ENCODE measurements at places on chromosomes 2 and 18.

- DNase-seq = no peak
Observed at GRCh38 chr2:675051-675450, 2.2 kb downstream of the TMEM18 start.

DNA sequence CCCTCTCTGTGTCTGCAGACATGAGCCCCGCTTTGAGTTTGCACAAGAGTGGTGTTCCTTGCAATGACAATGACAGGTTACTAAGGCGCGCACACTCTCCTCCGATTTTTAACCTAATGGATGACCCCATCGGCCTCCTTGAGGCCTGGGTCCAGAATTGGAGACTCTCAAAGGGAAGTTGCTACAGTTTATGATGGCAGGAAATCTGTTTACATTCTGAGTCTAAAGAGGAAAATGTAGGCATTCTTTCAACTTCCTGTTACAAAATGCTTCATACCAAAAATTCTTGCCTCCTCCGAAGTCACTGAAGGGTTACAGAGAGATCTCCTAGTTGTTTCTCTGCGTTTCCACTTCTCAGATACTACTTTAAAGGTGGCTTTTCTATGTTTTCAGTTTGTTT, 225.3 kb upstream of the AGAP1 start:
- DNase-seq = no peak

GRCh38 chr2:170307555-170308351, 129.8 kb downstream of the MYO3B start:
- no peak for DNase-seq

DNA sequence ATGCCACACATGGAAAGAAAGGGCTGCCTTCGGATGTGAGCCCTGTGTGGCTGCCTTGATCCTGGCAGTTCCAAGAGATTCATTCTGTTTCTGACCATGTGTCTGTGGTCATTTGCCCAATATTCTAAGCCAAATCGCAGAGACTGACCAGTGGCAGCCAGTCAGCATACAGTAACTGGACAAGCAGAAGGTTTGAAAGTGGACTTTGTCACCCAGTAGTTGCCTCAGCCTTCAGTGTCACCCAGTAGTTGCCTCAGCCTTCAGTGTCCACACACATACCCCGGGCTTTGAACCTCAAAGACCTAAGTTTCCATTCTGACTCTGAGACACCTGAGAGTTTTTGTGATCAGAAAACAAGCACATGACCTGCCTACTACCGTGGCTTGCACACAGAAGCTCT, 5.0 kb downstream of the RFX8 start:
- no peak for DNase-seq

GRCh38 chr2:30421604-30422443, 25.2 kb upstream of the LCLAT1 start:
- peak; percentile 11 for DNase-seq

DNA sequence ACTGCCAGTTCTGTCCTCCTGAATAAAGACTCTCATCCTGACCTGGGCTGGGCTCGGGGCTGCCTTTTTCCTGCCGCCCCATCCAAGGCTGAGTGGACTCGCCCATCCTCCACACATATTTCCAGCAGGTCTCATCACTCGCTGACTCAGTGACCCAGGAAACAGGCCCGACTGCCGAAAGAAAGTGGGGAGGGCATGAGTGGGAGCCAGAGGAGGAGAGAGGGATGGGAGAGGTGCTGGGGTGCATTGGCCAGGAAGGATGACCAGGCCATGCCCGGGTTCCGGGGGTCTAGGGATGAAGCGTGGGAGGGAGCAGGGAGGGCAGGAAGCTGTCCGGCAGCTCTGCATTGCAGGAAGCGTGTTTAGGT, 66.7 kb downstream of the TWIST2 start:
- no peak for DNase-seq

- DNase-seq = no peak
Observed at GRCh38 chr2:80527119-80527518, 222.6 kb upstream of the LRRTM1 start.

DNA sequence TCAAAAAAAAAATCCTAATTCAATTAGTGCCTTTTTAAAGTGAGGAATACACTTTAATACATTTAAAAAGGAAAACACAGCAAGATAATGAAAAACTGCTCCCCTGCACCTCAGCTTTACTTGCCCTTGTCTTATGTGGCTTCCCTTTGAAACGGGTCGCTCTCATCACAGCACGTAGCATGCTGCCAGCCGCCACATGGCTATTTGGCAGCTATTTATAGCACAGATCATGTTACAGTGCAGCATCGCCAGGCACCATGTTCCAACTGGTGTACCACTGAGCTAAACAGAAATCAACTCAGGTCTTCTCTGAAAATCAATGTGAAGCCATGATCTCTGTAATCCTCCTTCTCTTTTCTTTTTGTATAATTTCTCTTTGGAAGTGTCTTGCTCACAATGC, 65.1 kb downstream of the TMEM182 start:
- no peak for DNase-seq

DNA sequence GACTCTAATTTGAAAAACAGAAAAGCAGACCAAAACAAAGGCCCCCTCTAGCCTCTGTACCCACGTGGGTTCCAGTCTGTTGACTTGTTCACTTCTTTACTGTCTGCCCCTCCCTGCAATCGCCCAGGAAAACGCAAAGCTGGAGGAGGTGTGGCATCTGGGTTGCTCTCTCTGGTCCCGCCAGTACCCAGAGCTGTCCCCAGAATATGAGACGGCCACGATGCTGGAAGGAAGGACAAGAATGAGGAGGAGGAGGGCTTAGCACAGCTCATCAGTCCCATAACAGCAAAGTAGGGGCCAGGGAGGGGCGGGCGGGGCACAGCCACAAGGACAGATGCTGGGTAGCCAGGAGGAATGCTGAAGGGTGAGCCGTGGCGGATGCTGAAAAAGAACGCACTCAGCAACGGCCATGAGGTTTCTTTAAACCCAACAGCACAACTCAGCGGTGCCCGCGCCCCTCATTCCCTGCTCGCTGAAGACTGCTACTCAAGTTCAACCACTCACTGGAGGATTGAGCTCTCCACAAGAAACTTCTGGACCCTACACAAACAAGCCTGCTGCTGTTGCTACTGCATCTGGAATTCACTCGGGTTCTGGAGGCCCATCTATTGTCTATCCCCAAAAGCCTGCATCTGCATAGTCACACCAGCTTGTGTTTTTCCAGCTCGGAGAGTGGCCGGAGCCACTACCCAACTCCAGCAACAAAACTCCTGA, 187.7 kb downstream of the HDAC4 start:
- no peak for DNase-seq

GRCh38 chr2:200042944-200043343, 87.6 kb downstream of the MAIP1 start:
- DNase-seq = no peak

GRCh38 chr18:48486754-48487153, 52.1 kb upstream of the CTIF start:
- DNase-seq = no peak

GRCh38 chr2:218074031-218074430, 5.0 kb downstream of the RUFY4 start:
- DNase-seq = no peak

GRCh38 chr2:76314271-76315020, 603.7 kb upstream of the GCFC2 start:
- no peak for DNase-seq

GRCh38 chr2:102304268-102304667, 7.1 kb upstream of the IL1RL1 start:
- no peak for DNase-seq

DNA sequence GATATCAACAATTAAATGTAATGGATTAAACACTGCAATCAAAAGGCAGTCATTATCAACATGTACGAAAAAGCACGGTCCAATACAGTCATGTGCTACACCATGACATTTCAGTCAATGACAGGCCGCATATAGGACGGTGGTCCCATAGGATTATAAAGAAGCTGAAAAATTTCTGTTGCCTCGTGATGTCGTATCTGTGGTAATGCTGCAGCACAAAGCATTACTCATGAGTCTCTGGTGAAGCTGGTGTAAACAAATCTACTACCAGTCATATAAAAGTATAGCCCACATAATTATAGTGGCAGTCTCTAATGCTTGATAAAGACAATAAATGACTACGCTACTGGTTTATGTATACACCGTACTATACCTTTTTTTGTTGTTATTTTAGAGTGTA, 58.4 kb downstream of the RABL2A start:
- DNase-seq = no peak

GRCh38 chr2:53786352-53786704, 425 bp downstream of the ASB3 start:
- peak; percentile 15 for DNase-seq

- no peak for DNase-seq
Observed at GRCh38 chr2:152813351-152813750, 94.9 kb downstream of the ARL6IP6 start.

GRCh38 chr2:74010087-74010541, 25.4 kb downstream of the TET3 start:
- DNase-seq = no peak

DNA sequence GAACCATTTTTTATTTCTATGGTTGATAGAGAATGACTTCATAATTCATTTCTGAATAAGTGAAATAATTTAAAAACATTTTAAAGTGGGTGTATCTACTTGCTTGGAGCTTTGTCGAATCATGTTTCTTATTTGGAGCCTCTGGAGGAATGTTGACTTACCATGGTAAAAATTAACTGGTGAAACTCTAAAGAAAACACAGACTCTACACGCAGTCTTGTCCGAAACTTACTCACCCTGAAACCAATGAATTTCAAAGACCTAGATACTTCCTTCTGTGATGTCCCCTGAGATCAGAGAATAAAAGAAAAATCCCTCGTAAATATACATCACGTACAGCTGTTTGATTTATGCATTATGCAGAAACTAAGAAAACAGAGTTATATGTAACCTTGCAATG, 665.2 kb upstream of the NRXN1 start:
- DNase-seq = no peak

DNA sequence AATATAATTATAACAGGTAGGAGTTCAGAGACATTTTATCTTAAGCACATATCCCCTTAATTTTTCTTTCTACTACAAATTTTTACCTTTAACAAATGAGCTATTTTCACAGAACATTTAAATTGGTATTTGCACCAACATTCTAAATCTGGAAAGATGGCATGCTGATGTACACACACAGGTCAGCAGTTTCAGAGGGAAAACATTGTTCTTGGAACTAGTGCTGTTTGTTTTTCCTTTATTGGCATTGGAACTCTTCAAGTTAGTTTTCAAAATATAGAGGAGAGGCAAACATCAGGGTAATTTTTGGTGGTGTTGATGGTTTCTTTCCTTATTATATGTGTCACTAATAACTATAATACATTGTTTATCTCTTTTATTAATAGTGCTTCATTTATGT, 155.3 kb downstream of the PHLPP1 start:
- DNase-seq = no peak

GRCh38 chr18:77118256-77119090, 14.1 kb downstream of the MBP start:
- DNase-seq = no peak

DNA sequence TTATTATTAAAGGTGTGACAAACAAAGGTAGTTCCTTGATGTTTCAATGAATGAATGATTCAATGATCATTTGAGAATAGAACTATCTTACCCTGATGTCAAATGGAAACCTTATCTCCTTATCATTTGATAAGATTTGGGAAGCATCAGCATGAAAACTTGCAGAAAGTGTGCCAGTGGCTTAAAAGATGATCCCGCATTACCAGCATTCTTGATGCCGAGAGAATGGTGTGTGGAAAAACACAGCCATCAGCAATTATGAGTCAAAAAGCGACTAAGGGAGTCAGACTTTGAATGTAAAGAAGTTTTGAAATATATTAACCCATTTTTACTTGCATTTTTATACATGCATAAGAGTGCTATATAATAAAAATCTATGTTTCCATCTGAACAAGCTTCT, 93.7 kb downstream of the MAIP1 start:
- DNase-seq = no peak

DNA sequence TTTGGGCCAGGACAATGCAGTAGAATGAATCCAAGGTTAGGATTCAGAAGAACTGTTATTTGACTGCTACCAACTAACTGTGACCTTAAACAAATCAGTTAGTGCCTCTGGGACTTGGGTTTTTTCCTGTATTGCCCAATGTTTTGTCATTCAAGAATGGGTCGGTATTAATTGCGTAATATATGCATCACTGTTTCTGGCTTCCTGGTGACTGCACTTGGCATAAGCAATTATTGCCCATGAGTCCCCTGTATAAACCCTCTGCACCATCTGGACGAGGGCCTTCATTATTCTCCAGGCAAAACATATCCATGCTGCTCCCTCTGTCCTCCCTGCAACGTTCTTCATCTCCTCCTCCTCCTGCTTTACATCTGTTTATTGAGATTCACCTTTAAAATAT, 255.8 kb upstream of the LRRTM1 start:
- DNase-seq = no peak

GRCh38 chr2:140018541-140018940, 1238.4 kb upstream of the NXPH2 start:
- no peak for DNase-seq

DNA sequence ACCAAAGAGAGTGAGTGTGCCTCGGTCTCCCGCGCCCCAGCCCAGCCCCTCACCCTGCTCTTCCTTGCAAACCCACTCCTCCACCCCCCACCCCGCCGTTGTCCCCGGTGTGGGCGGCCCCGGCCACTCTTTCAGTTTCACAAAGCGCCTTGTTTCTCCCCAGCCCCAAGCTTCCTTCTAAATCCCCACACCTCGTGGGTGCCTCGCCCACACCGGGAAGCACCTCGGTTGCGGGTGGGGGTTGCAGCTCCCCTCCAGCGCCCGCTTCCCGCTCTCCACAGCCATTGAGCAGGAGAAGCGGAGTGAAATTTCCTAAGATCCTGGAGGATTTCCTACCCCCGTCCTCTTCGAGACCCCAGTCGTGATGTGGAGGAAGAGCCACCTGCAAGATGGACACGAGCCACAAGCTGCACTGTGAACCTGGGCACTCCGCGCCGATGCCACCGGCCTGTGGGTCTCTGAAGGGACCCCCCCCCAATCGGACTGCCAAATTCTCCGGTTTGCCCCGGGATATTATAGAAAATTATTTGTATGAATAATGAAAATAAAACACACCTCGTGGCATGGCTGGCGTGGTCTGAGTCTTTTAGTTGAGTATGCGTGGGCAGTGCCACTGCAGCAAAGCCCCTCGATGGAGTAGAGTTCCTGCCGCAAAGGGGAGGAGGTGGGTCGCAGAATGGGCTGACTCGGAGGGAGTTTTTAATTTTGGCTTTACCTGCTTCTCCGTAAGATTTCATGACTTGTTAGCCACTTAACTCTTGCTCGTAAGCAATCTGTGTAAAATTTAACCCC, 848 bp downstream of the TMSB10 start:
- no peak for DNase-seq

- no peak for DNase-seq
Observed at GRCh38 chr2:217521820-217522219, 481.0 kb downstream of the TNS1 start.

All from putamen (tissue), 1 donor.